Stimulated activated CD4-positive, alpha-beta T cell treated with anti-CD3 and anti-CD28 coated beads, Interleukin-1b, Interleukin-23, amount 100 ng/mL, for 1 hour (primary cell): ENCODE measurements at places on chromosomes 11 and 22.

DNA sequence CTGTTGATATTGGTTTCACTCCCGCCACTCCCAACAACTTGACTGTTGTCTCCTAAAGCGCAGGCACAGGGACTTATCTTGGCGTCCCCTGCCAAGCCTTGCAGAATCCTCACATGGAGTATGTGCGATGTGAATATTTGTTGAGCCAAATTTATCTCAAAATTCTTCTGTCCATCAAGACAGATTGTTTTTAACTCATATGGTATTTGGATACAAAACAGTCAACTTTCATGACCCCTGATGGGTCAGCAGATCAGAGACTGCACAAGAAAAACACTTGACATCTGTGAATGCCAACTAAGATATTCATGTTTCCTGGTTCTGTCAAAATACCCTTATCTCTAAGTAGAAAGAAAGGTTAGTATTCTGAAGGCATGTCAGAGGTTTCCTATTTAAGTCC lies 221.7 kb upstream of the BLID start:
- no peak for DNase-seq

- DNase-seq: no peak
Observed at GRCh38 chr11:35839368-35840161, 104.3 kb upstream of the LDLRAD3 start.

GRCh38 chr11:42093541-42093940 lies 634.1 kb upstream of the LRRC4C start:
- no peak for DNase-seq

- no peak for DNase-seq
Observed at GRCh38 chr11:130076778-130077481, 7.2 kb downstream of the APLP2 start.

- DNase-seq: no peak
Observed at GRCh38 chr22:18082467-18082866, 4.7 kb downstream of the PEX26 start.

GRCh38 chr11:67119585-67120391 lies 725 bp downstream of the KDM2A start:
- no peak for DNase-seq

DNA sequence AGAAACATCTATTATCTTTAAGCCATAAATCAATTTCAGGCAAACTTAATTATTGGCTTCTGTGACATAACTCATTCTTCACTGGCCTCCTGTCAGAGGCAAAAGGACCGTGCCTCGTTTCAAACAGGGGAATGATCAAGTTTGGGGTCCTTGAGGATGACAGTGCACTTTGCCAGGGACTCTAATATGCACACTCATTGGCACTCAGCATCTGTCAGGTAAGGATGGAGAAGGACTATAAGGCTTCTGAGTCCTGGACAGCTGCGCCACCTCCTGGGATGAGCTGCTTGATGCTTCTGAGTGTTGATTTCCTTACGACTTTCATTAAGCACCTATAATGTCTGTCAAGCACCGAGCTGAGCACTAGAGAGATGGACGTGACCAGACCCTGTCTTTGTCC lies 20.2 kb downstream of the BPIFC start:
- DNase-seq: no peak

DNA sequence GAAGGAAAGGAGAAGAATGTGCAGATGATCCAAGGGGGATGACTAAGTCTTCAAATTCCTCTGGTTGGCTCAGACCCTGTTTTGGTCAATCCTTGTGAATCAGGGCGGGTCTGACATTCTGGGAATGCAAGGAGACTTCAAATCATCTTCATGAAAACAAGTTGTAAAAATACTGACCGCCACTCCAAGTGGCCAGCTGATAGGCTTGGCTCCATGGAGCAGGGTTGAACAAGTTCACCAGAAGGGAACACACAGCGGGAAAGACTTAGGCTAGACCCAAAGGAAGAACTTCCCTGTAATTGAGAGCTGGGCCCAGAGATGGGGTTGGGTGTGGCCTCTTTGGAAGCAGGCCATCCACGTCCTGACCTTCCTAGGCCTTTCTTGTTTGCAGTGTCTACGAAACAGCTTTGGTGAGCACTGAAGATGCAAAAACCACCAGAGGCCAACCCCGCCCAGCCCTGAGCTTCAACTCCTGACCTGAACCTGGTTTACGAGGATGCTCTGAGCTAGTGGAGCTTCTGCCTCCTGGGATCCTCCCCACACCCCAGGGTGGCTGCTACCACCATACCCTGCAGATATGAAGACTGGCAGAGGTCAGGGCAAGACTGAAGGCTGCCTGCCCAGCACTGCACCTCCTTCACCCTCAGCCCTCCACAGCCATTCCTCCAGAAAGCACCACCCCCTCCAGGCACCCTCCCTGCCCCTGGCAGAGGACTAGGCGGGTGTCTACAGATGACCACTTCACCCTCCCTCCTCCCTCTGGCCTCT lies 26.1 kb downstream of the GDPD5 start:
- no peak for DNase-seq

GRCh38 chr11:32594272-32594671 lies 10.6 kb downstream of the EIF3M start:
- DNase-seq: no peak

DNA sequence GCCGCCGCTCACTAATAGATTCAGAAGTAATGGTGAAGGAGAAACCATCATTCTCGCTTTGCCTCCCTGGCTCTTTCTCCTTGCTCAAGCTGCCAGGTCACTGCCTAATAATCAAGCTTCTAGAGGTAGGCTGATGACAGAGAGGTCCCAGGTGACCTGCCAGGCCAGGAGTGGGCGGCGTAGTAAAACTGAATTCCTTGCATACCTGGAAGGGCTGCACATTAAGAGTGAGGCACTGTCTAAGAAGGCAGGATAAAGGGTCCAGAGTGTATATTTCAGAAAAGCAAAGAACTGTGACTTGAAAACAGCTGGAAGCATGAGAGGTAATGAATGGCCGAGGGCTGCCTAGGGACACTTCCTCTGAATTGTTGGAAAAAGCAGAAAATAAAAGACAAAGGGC lies 4.1 kb downstream of the SYT13 start:
- DNase-seq: no peak

DNA sequence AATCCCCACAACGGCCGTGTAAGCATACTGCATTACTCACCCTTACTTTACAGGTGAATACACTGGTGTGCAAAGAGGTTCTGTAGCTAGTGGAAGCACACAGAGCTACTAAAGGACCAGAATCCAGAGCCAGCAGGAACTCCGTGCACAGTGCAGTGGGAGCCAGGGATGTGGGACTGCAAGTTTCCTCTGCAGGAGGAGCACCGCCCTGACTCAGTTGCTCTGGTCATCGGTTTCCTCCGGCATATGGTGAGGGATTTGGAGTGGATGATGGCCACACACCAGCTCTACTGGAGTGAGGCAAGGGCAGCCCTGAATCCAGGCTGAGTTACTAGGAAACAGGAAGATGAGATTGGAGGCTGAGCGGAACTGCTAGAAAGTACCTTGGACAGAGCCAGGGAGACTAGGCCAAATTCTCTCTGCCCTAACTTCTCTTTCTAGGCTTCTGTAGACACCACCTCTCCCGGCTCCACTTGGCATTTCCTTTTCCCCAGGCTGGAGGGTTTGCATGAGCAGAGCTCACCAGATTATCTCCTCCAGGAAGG lies 18.2 kb upstream of the C22orf42 start:
- no peak for DNase-seq

- no peak for DNase-seq
Observed at GRCh38 chr22:32701034-32701433, 100.5 kb upstream of the TIMP3 start.

DNA sequence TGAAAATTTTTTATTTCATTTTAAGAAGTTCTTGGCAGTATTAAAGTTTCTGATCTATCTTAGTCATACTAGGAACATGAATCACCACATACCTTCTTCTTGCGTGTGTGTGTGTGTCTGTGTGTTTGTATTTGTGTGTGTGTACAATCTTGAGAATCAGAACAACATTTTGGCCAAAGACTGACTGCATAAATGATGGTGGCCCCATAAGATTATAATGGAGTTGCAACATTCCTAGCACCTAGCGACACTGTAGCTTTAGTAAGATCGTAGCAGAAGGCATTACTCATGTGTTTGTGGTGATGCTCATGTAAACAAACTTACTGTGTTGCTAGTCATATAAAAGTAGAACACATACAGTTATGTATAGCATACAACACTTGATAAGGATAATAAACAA lies 205.4 kb downstream of the FAM76B start:
- DNase-seq: no peak

DNA sequence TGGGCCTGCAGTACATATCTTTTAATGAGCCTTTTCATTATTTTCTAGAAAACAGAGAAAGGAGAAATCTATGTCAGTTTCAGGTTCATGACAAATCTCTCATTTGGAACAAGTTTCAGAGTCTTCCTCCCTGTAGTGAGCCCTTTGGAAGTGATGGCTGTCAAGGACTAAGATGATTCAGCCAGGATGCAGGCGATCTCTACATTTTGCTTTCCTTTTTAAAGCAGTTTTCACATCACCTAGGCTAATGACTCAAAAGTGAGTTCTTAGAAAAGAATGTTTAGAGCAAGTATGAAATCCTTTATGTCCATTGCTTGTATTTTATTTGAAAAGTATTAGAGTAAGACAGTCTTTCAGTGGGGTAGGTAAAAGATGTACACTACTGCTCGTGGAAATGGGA lies 130.1 kb downstream of the TRPC6 start:
- DNase-seq: no peak

- DNase-seq: no peak
Observed at GRCh38 chr11:19344661-19345518, 104.1 kb upstream of the E2F8 start.

DNA sequence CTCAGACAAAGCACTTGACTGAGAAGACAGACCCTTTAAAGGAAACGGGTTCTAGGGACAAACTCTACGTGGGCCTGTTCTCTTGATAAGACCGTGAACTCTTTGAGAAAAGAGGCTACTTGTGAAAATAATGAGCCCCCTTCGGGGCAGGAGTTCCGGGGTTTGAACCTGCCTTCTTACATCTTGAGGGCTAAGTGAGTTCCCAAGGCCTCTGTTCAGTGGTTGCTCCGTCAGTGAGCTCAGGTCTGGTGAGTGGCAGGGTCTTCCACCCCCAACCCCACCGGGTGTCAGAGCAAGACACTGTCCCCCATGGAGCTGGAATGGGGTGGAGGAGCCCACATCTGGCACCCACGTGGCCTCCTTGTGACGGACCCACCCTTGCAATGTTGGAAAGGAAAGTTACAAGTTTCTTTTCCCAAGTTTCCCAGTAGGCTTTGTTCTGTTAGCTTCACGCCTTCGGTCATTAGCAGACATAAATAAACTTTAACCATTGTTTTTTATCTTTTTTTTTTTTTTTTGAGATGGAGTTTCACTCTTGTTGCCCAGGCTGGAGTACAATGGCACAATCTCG lies 6.3 kb upstream of the SAMM50 start:
- DNase-seq: no peak

- no peak for DNase-seq
Observed at GRCh38 chr11:132579136-132579535, 953.2 kb downstream of the OPCML start.

DNA sequence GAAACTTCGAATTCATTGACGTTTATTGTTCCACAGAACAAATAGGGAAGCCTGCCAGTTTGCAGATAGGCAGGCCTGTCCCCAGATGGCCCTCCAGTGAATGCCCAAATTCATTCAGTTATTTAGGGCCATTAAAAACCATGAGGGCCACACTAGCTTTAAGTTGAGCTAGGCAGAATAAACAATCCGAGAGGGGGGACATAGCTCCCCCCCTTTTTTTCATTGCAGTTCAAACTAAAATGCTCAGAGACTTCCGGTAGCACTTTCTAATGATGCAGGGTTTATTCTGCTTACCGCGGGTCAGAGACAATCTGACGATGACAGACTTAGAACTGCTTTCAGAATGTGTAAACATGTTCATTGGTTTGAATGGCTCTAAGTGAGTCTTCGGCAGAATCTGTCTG lies 72.0 kb downstream of the ZBTB16 start:
- no peak for DNase-seq

- no peak for DNase-seq
Observed at GRCh38 chr22:20248461-20248978, 19.6 kb downstream of the RTN4R start.

DNA sequence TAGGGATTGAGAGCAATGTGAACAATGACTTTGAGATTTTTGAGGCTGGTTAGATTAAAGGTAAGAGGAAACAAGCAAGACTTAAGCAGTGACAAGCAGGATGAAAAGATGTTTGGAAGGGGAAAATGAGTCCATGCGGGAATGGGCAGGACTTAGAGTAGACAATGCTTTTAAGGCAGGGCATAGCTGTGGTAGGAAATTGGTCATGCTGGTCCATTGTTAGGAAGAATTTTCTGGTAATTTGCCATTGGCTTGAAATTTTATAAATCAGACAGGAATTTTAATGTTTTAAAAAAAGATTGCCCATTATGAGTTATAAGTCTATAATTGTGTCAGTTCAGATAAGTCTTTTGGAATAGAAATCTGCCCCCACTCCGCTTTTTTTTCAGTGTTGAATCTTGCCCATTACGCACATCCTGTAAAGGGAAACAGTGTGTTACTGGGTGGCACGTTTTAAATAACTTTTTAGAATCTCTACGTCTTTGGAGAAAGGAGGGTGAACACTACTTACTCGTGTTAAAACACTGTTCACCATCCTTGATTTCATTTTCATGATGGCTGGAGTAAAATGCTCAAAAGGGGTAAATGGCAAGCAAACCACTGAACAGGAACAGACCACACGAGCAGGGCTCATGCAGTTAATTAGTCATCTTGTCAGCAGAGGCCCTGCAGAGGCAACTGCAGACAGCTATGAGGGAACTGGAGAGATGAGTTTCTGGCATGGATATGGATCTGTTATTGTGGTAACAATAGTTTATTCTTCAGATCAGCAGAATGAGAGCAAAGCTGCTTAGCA lies 25.0 kb downstream of the SWAP70 start:
- no peak for DNase-seq

DNA sequence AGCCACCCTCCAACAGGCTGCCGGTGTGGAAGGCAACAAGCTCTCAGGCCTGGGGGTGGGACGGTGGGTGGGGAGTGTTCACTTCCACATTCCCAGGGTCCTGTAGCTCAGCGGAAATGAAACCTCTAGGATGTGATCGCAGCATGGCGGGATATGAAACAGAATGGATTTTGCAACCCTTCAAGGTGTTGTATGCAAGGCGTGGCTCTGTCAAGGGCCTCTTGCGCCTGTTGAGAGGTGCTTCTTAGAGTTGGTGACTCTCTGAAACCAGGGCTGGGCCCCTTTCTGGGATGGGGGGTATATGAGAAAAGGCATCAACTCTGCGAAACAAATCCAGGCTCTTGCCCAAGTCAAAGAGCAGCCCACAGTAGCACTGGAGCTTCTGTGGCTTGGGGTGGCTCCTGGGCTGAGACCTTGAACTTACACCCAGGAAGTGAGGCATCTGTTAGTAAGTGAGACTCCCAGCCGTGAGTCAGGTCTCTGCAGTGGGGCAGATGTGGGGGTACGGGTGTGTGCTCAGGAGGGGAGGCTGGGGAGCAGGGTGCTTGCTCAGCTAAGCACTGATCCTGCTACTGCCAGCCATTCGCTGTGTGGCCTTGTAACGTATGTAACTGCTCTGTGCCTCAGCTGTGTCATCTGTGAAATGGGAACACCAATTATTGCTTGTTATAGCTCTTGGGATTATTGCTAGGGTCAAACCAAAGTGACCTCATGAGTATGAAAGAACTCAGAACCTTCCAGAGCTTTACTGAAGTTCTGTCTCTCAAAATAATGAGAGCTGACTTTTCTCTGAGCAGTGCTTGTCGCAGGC lies 28.3 kb downstream of the NECTIN1 start:
- no peak for DNase-seq
